ENCODE measurements at places on chromosomes 12 and 14.

DNA sequence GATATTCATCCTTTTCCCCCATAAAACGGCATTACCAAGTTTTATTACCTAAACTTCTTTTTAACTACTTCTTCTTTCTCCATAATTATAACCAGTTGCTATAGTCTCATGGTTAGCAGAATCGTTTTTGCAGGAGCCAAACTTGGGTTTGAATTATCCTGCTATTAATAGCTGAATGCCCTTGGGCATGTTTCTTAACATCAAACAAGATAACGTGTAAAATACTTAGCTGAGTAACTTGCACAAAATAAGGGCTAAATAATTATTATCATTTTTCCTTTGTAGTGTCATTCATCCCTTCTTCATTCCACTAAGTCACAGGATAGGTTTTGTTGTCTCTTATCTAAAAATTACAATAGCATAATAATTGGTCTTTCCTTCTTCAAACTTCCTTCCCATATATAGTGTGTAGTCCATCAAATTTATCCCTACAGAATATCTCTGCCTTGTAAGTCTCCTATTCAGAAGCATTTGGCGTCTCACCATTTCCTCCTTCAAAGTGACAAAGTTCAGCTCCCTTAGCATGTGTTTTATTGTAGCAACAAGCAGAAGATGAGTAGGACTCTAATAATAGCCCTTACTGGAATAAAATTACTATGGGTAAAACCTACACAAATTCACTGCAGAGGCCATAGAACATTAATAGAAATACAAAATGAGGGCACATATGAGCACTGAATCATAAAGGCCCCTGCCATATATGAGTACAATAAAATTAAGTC, 63.8 kb downstream of the FAR2 start:
- DNase-seq = no peak

DNA sequence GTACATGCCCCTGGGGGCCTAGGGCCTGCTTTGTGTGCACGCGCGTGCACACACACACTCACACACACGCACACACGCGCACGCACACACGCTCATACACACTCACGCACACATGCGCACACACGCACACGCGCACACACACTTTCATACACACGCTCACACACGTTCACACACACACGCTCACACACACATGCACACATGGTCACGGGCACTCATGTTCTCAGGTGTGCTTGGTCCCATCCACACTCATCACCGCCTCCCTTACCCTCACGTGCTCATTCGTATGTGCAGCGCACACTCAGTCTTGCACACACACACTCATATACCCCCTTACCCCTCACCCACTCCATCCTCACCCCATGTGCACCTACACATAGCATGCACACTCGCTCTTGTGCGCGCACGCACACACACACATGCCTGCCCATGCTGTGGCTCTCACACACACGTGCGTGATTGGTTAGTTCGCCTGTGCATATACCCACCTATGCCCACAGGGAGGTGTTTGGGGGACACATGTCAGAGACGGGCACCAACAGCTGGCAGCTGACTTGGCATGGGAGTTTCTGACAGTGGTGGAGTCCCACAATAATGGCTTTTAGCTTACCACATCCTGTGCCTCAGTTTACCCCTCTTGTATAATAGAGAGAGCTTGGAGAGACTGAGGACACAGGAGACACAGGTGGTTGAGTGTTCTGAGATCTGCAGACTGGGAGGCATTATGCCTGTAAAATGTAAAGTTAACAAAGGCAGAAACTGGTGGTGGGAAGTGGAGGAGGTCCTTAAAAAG, 28.7 kb downstream of the TSPAN9 start:
- DNase-seq = no peak

DNA sequence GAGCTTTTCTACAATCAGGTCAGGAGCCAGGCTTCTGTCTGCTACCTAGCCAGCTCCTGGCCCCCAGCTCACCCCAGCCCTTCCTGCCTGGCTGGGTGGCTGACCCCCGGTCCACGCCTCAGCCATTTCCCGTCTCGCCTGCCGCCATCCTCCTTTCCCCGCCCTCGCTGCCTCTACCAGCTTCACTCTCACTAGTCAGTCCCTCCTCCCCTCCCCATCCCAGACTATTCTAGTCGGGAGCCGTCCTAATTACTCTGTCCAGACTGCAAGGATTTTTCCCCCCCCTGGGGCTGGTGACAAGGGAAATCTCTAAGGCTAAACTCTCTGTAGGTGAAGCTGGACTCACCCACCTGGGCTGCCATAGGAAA, 825 bp downstream of the DHH start:
- DNase-seq = no peak

- no peak for DNase-seq
Observed at GRCh38 chr14:38384741-38385140, 128.8 kb upstream of the CLEC14A start.

DNA sequence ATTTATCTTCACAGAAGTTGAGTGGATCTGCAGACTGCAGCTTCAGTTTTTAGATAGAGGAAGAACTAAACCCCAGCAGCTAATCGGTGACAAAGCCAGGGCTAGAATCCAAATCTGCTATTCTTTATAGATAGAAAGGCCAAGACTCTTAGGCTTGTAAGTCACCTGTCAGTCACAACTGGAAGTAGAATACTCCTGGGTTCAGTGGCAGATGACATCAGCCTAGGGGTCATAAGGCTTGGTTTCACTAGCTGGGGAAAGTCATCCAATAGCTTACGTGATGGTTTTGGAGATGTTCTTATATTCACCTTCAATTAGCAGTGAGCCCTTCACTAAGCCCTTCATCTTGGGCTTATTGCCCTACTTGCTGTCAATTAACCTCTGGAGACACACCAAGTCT, 93.4 kb downstream of the APAF1 start:
- DNase-seq = no peak

GRCh38 chr14:100748944-100749343, 22.3 kb downstream of the DLK1 start:
- no peak for DNase-seq

- DNase-seq = no peak
Observed at GRCh38 chr12:49293056-49293956, 1.6 kb upstream of the PRPH start.

DNA sequence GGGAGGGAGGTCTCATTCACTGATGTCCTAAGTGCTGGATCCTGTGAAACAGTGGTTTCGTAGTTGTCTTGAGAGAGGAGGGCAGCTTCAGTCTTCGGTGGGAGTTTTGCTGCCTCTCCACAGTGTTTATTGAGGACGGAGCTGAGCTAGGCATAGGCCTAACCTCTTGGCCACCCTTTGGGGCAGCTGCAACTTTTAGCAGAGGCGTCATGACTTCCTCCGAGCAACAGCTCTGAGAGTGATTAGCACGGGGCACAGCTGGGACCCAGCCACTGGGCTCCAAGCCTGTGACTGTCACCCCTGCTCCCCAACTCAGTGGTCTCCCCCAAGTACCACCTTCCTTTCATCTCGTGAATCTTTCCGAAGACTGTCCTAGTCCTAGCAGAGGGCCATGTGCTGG, 139.9 kb upstream of the NCOR2 start:
- no peak for DNase-seq

- DNase-seq = no peak
Observed at GRCh38 chr14:98249476-98249875, 1022.5 kb downstream of the BCL11B start.

DNA sequence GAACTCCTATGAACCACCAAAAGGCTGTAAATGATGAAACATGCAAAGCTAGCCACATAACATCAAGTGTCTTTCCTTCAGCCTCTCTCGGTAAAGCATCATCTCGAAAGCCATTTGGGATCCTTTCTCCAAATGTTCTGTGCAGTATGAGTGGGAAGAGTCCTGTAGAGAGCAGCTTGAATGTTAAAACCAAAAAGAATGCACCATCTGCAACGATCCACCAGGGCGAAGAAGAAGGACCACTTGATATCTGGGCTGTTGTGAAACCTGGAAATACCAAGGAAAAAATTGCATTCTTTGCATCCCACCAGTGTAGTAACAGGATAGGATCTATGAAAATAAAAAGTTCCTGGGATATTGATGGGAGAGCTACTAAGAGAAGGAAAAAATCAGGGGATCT, 61.2 kb downstream of the ATG14 start:
- DNase-seq = no peak

DNA sequence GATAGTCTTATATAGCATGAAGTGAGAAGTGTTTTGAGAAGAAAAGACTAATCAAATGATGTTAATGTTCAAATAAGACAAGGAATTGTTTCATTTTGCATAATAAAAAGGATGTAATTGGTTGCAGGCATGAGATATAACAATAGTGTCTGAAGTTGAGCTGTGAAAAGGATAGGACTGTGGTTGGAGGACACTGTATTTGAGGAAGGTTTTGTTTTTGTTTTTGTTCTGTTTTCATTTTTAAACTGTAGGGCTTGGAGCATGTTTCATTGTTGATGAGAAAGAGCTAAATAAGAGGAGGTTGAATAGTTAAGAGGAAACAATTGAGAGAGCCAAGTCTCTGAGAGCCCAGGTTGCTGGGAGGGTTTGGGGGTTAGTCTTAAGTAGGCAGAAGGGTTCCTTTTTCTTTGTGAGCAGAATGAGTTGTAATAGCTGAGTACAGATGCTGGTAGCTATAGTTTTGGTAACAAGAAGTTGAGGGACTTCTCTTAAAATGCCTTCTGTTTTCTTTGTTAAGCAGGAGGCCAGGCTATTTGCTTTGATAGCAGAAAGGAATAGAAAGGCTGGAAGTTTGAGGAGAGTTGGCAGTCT, 58.4 kb downstream of the CCDC91 start:
- DNase-seq = no peak

- DNase-seq = no peak
Observed at GRCh38 chr12:64733857-64734256, 25.3 kb downstream of the GNS start.

DNA sequence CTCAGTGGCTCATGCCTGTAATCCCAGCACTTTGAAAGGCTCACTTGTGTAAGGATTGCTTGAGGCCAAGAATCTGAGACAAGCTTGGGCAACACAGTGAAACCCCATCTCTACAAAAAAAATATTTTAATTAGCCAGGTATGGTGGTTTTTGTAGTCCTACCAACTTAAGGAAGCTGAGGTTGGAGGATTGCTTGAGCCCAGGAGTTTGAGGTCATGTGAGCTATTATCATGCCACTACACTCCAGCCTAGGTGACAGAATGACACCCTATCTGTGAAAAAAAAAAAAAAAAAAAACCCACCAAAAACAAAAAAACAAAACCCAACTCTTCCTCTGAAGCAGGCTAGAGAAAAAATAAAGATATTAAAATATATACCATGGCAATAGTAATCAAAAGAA, 41.2 kb downstream of the TMEM116 start:
- DNase-seq = no peak

GRCh38 chr14:103395244-103395643, 10.0 kb downstream of the MARK3 start:
- no peak for DNase-seq

GRCh38 chr12:83801972-83802371, 1110.6 kb downstream of the SLC6A15 start:
- DNase-seq = no peak

GRCh38 chr14:61120576-61120975, 139.5 kb downstream of the SLC38A6 start:
- no peak for DNase-seq

DNA sequence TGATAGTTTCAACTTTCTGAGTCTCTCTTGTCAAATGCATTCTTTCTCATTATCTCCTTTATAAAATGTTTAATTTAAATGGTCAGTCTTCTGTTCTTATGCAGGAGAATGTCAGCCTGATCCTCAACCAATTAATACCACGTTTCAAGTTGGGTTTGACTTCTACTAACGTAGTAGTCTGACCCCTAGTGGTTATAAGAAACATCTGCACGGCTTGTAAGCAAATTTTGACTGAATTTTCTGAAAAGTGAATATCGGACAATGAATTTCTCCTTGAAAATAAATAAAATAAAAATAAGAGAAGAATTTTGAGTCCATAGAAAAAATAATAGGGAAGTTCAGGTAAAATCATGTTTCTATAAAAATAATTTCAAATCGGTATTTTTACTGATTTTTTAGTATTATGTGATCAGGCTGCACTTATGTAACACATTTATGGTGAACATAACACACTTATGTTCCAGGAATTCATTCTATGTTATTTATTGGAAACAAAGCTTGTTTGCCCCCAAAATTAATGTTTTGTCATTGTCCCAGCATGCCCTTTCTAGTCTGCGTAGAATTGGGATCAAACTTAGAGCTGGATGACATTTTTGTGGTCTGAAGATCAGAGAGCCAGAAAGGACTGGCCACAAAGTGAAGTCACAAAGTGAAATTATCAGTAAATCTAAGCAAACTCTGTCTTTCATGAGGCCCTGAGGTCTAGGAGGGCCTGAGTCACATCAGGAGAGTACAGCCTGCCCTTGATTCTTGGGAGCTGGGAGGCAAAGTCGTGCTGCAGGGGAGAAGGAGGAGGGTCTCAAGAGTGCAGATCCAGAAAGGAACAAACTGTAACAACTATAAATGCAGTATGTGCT, 101.2 kb upstream of the STXBP6 start:
- DNase-seq = no peak

- no peak for DNase-seq
Observed at GRCh38 chr12:113663396-113663795, 191.7 kb upstream of the LHX5 start.

- no peak for DNase-seq
Observed at GRCh38 chr12:18935371-18935965, 194.1 kb upstream of the PLEKHA5 start.

DNA sequence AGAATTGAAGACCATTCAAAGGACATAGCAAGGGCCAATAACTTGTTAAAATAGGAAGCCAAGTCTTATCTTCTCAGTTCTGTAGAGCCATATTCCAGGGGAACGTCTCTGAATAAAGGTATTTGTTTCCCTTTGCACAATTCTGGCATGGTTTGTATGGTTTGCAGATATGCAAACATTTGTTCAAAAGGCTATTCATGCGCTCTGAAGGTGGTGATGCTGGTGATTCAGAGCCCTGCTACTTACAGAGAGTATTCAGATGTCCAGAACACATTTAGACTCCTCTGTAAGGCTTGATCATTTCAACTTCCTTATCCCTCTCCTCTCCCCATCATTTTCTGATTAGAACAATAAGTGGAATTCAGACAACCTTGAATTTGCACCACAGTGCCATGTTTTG, 35.9 kb downstream of the SLC4A8 start:
- no peak for DNase-seq

DNA sequence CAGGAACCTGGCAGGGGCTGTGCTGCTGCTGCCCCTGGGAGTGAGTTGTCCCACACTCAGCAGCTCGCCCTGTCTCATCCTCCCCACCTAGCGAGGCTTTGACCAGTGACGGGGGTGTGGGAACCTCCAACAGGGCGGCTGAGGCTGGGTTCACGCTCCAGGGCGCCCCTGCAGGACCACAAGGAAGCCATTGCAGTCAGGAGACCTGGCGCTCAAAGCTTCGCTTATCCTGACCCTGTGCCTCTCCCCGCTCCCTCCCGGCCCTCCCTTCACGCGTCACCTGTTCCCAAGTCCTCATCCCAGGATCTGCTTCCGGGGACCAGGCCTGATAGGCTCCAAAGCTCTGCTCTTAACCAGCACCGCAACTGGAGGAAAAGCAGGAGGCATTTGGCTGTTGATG, 272.0 kb upstream of the SFSWAP start:
- no peak for DNase-seq

- no peak for DNase-seq
Observed at GRCh38 chr12:1502379-1502720, 92.0 kb downstream of the FBXL14 start.

GRCh38 chr12:64701283-64701682, 57.9 kb downstream of the GNS start:
- DNase-seq = no peak

Measured in activated CD4-positive, alpha-beta T cell treated with anti-CD3 and anti-CD28 coated beads for 1 hour (primary cell).